ENCODE measurements at places on chromosomes 12 and 14. TPM values are rescaled to one million over a fixed set of nuclear protein-coding genes. Genes with fewer than 3 reads are reported as not detected.

Gene CLEC14A
- total RNA-seq, result 0.10 TPM

Gene FGFR1OP2
- 62.0 TPM for total RNA-seq

Gene MMP17
- total RNA-seq, result 40.1 TPM

Gene FAM90A1
- total RNA-seq, result not detected

Gene CLEC4E
- total RNA-seq, result not detected

Gene ITGB7
- total RNA-seq, result 0.32 TPM

Gene FAIM2
- total RNA-seq, result 2.3 TPM

Gene BCL7A
- total RNA-seq, result 14.0 TPM

Gene PRICKLE1
- total RNA-seq, result 12.3 TPM

Gene SLC4A8
- 2.9 TPM for total RNA-seq

Gene UNC79
- 0.67 TPM for total RNA-seq

Gene ART4
- total RNA-seq, result not detected

Gene ANKRD9
- total RNA-seq, result 113 TPM

Gene RHOJ
- not detected for total RNA-seq

Gene C12orf42
- total RNA-seq, result 0.80 TPM

Gene IL22
- not detected for total RNA-seq

Gene PIK3C2G
- not detected for total RNA-seq
